Uterine smooth muscle cell (primary cell): ENCODE measurements at places on chromosomes 7 and 10. TPM values are rescaled to one million over a fixed set of nuclear protein-coding genes. Genes with fewer than 3 reads are reported as not detected.

CNNM1 gene
- total RNA-seq = 1.5 and 1.7 TPM in 2 replicates

CFAP43 gene
- total RNA-seq = 0.11 and 0.12 TPM in 2 replicates

OR6V1 gene
- total RNA-seq = not detected in 2 replicates

CHST15 gene
- total RNA-seq = 4.6 and 6.5 TPM in 2 replicates

DYDC2 gene
- not detected in 2 replicates for total RNA-seq

PDE6C gene
- not detected in 2 replicates for total RNA-seq

LDB3 gene
- under 0.01 TPM in 1 of 2 replicates, not detected in the other for total RNA-seq

TPST1 gene
- total RNA-seq = 45.7 and 83.2 TPM in 2 replicates

PITX3 gene
- total RNA-seq = not detected in 2 replicates

TMEM184A gene
- 0.11 TPM in 1 of 2 replicates, not detected in the other for total RNA-seq

ING3 gene
- 15.2 and 23.1 TPM in 2 replicates for total RNA-seq

FGF8 gene
- not detected in 2 replicates for total RNA-seq

INPP5F gene
- 23.5 and 23.7 TPM in 2 replicates for total RNA-seq
